Endothelial cell of umbilical vein (primary cell): ENCODE measurements at places on chromosomes 6 and 20. TPM values are rescaled to one million over a fixed set of nuclear protein-coding genes. Genes with fewer than 3 reads are reported as not detected.

DNA sequence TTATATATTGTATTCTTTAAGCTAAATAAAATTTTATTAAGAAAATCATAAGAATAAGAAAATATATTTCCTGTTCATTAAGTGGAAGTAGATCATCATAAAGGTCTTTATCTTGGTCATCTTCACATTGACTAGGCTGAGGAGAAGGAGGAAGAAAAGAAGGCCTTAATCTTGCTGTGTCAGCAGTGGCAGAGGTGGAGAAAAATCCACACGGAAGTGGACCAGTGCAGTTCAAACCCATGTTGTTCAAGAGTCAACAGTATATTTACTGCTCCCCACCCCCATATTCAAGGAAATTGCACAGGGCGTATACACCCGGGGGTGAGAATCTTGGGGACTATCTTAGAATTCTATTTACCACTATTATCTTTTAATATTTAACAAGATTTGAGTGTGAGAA is 178.6 kb upstream of the SCGN start:
- no peak for DNase-seq

DNA sequence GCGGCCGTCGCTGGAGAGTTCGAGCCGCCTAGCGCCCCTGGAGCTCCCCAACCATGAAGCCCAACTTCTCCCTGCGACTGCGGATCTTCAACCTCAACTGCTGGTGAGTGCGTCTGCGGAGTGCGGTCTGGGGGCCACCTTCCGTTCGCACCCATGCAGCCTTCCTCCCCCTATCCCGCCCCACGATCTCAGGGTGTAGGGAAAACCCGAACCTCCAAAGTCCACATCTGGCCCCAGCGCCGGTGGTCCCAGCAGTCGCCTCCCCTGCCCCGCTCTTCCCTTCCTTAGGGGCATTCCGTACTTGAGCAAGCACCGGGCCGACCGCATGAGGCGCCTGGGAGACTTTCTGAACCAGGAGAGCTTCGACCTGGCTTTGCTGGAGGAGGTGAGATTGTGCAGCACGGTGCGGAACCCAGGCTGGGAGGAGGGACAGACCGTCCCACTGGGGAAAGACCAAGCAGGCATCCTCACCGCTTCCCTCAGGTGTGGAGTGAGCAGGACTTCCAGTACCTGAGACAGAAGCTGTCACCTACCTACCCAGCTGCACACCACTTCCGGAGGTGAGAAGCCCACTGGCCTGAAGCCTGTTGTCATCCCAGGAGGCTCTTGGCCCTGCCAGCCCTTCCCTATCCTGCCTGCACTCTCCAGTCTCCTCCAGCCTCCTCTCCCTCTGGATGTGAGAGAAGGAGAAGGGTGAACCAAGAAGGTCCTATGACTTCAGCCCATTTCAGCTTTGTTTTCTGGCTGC is 719 bp downstream of the SMPD2 start:
- peak; percentile 59 for DNase-seq

DNA sequence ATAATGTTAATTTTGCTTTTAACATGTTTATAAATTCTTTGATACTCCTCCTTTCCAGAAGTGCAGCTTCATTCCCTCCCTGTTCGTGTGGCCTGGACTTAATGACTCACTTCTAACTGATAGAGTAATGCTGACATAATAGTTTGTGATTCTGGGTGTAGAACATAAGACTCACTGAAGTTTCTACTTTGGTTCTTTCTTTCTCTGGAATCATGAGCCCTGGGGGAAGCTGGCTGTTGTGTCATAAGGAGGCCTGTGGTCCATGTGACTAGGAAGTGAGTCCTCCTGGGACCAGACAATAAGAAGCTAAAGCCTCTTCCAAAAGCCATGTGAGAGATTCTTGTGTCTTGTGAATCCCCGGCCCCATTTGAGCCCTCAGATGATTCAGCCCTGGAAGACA is 30.5 kb upstream of the HLA-G start:
- no peak for DNase-seq

- no peak for DNase-seq
Observed at GRCh38 chr20:47038566-47039560, 144.2 kb downstream of the EYA2 start.

DNA sequence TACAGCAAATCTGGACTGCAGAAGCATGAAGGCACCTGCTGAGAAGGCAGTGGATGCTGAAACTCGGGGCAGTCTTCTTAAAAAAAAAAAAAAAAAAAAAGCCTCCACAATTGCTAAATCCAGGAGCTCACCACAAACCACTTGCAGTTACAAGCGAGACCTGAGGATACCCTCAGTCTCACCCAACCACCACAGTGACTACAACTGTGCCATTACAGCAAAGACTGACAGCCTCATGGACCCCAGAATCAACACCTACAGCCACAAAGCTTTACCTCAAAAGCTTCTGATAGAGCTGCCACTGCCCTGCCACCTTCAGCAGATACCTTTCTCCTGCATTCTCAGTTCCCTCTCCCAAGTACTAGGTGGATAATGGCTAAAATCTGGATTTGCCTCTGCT is 9.0 kb downstream of the COL21A1 start:
- DNase-seq: no peak

GRCh38 chr6:108543175-108543940 is 17.4 kb upstream of the FOXO3 start:
- DNase-seq: no peak

GRCh38 chr20:62782149-62782892 is 14.0 kb upstream of the MRGBP start:
- no peak for DNase-seq

DNA sequence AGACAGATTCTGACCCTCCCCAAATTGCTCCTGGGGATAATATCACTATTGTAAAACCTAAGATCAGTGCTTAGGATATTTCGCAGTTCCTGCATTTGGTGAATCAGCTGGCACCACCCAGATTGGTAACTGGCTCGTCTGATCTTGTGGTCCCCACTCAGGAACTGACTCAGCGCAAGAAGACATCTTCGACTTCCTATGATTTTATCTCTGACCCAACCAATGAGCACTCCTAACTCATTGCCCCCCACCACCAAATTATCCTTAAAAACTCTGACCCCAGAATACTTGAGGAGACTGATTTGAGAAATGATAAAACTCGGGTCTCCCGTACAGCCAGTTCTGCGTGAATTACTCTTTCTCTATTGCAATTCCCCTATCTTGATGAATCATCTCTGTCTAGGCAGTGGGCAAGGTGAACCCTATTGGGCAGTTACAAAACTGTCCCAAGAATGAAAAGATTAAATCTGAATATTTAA is 55.7 kb upstream of the PRND start:
- peak; percentile 42 for DNase-seq

DNA sequence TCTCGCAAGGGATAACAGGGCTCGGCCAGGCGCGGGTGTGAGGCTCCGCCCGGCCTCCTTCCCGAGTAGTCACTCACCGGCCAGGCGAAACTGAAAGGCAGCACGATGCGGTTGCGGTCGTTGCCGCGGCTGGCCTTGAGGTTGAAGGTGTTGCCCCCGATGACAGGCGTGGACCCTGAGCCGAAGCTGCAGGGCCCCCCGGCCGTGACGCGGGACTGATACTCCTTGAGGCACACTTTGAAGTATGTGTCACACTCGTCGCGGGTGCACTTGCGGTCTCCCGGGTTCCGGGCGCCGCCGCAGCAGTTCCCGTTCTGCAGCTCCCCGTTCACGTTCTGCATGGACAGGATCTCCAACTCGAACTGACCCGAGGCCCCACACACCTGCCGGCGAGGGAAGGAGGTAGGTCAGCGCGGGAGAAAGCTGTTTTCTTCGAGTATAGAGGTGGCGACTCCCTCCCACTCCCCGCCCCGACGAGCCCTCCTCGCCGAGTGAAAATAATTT is 1.1 kb downstream of the JAG1 start:
- DNase-seq: peak; percentile 62

- DNase-seq: no peak
Observed at GRCh38 chr20:43961116-43961515, 46.5 kb downstream of the TOX2 start.

Gene DLK2
- polyA plus RNA-seq: 0.36 and 0.38 TPM in 2 replicates

Gene FAM83D
- 38.2 and 41.0 TPM in 2 replicates for polyA plus RNA-seq

Gene KCNK5
- not detected in 2 replicates for polyA plus RNA-seq

Gene PKIG
- polyA plus RNA-seq: 167 and 174 TPM in 2 replicates

Gene PRSS16
- not detected in 2 replicates for polyA plus RNA-seq
